Esophagus mucosa (tissue), 1 donor: ENCODE measurements at places on chromosomes 5 and 9.

GRCh38 chr5:116646611-116647289, 72.1 kb upstream of the SEMA6A start:
- peak; percentile 87 for ATAC-seq

DNA sequence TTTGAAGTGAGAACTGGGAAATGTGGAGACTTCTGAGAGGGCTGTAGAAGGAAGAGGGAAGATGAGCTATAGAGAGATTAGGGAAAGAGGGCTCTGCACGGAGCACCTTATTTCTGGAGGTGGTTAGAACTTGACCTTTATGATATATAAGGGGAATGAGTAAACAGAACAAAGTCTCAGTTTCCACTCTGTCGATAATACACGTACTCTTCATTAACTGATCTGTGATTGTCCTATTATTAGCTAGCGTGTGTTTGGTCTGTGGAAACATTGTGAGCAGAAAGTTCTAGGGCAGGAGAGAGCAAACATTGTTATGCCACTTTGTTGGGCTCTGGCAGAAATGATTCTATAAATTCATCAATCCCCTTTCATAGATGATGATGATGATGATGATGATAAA, 118.5 kb downstream of the UGCG start:
- no peak for ATAC-seq

DNA sequence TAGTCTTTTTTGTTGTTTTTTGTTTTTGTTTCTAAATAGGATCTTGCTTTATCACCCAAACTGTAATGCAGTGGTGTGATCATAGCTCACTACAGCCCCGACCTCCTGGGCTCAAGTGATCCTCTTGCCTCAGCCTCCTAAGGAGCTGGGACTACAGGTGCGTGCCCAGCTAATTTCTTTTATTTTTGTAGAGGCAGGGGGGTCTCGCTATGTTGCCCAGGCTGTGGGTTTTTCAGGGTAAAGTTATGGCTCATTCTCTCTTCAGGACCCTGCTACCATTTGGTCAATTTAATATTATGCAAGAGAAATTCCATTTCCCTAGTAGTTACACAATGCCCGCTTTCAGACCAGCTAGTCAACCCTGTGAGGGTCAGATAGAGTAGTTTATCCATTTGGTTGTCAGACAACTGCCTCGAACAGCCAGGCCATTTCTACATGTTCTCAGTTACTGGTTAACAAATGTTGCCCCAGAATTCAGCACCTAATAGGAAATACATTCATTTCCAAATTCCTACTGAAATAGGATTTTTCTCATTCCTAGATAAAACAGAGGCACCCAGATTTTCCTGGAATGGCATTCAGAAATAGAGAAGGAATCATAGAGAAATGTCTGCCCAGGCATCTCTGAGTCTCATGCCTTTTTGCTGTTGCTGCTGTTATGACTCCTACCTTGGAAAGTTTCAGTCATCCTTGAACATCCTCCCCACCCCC, 6.4 kb upstream of the GLIS3 start:
- no peak for ATAC-seq

DNA sequence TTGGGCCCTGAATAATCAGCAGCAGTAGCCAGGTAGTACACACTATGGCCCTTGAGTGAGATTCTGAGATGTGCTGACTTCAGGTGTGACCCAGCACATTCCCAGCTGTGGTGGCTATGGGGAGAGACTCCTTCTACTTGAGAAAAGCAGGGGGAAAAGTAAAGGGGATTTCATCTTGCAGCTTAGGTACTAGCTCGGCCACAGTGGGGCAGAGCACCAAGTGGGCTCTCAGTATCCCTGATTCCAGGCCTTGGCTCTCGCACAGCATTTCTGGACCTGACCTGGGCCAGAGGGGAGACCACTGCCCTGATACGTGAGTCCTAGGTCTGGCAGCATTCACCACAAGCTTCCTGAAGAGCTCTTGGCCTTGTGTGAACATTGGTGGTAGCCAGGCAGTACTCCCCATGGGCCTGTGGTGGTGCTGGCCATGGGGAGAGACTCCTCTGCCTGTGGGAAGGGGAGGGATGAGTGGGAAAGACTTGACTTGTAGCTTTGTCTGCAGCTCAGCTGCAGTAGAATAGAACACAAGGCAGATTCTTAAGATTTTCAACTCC, 27.6 kb downstream of the PTGS1 start:
- no peak for ATAC-seq

DNA sequence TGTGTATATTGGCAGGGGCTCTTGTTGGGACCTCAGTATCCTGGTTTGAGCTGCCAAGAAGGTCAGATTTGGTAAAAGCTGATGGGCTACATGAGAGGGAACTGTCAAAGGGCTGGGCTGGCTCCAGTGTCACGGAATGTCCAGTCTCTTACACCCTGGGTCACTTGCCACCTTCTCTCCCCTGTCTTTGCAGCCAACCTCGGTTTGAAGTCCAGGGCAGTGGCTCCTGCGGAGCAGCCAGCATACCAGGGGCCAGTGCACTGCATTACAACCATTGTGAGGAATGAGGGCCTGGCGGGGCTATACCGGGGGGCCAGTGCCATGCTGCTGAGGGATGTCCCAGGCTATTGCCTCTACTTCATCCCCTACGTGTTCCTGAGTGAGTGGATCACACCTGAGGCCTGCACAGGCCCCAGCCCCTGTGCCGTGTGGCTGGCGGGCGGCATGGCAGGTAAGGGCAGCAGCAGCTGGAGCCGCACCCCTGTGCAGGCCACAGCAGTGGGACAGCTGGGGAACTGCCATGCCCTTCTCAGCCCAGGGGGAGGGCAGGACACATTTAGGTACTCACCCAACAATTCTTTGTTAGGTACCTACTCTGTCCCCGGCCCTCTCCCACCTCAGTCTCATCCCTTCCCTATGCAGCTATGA, 24.2 kb downstream of the IL9 start:
- ATAC-seq, result peak; percentile 25

- peak; percentile 15 for ATAC-seq
Observed at GRCh38 chr9:21443849-21444625, 3.8 kb downstream of the IFNA1 start.

- no peak for ATAC-seq
Observed at GRCh38 chr9:9846557-9846956, 766.2 kb downstream of the PTPRD start.

GRCh38 chr5:124923131-124923530, 176.7 kb upstream of the ZNF608 start:
- peak; percentile 28 for ATAC-seq

DNA sequence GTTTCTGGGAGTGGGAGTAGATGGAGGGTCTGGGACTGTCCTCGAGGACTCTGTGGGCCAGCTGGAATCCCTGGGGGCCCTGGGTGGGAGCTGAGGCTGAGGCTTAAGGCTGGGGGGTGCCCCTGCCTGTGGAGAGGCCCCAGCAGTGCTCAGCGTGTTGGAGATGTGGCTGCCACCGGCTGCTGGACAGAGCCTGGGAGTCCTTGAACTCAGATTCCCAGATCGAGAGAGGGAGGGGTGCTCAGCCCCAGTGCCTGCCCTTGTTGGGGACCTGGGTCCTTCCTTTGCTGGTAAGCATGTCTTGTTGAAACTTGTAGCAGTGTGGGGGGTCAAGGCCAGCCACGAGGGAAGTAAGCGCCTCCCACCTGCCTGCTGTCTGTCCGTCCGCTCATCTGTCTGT, 10.7 kb downstream of the RXRA start:
- no peak for ATAC-seq

DNA sequence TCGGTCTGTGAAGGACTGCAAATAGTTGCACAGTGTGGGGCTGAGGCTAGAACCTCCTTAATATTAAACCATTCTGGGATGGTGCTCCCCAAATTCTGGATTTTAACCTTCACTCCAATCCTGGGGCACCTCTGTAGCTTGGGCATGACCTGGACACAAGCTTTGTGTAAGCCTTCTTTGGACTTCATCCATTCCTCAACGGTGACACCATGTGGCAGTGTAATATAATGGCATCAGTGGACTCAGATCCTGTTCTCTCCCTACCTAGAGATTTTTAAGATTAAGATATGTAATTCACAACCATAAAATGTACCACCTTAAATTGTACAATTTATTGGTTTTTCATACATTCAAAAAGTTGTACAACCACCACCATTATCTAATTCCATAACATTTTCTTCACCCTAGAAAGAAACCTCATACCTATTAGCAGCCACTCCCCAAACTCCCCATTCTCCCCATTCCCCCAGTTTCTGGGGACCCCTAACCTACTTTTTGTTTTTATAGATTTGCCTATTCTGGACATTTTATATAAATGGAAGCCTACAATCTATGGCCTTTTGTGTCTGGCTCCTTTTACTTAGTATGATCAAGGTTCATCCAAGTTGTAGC, 4.8 kb upstream of the PLGRKT start:
- no peak for ATAC-seq

- ATAC-seq, result no peak
Observed at GRCh38 chr5:54746346-54746745, 228.8 kb downstream of the SNX18 start.

GRCh38 chr5:73940801-73941200, 314.8 kb downstream of the ARHGEF28 start:
- no peak for ATAC-seq

- no peak for ATAC-seq
Observed at GRCh38 chr9:94568972-94569712, 14.3 kb downstream of the PCAT7 start.

DNA sequence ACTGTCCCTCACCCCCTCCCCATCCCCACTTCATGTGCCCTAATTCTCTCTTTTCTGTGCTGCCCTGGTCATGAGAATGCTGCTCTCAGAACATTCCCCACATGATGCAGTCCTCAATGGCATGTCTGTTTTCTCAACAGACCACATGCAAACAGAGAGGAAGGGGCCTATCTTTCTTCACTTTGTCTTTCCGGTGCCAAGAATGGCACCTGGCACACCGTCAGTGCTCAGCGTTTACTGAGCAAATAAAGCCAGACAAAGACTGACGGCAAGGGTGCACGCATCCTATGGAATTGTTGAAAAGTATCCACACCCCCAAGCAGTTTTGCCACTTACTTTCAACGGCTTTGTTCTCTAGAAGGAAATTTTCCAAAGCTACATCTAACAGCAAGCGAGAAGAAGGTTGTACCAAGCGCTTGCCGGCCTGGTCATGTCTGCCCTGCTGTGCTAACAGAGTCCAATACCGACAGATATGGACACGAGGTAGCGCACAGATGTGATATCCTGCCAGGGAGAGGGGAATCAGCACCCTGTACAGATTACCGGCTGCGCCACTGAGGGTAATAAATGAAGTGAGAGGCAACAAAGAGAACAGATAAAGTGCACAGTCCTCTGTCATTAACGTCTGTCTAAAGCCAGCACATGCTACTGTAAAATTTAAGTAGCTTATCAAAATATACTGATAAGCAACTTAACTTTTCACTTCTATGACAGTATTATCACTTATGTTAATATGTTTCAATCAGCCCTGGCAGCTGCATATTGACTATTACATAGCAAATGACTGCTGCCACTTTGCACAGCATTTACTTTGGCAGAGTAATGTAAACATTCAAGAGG, 251.7 kb downstream of the DENND1A start:
- ATAC-seq, result no peak

DNA sequence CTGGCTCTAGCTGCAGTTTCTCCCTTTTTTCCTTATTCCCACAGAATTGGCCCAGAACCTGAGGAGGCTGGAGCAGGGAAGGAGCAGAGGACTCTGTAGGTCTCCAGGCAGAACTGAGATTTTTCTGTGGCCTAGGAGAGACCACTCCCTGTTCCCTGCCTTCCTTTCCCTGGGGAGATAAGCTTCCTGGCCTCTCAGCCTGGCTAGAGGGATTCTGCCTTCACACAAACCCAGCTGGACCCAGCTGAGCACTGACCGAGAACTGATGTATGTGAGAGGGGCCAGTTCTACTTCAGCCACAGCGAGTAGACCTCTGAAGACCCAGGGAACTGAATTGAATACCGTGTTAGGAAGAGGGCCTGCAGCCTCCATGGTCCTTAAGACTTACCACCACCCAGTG, 48.0 kb downstream of the RUSC2 start:
- ATAC-seq, result peak; percentile 28

DNA sequence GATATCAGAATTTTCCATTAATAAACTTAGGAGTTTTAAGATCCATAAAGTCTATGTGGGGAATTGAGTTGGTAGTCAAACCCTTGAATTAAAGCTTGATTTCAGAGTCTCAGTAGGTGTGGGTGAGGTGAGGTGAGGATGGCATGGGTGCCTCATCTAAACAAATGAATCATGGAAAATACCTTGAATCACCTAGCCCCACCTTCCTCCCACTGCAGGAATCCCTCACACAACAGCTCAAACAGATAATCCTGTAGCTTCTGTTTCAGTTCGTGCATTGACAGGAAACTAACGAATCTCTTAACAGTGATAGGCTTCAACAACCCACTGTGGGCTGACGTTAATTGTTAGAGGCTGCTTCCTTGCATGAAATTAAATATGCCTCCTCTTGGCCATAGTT, 185.0 kb downstream of the SREK1 start:
- ATAC-seq, result peak; percentile 81

GRCh38 chr9:90189306-90189705, 453.3 kb downstream of the DIRAS2 start:
- ATAC-seq, result no peak

- no peak for ATAC-seq
Observed at GRCh38 chr9:115855458-115856133, 298.0 kb upstream of the PAPPA start.

DNA sequence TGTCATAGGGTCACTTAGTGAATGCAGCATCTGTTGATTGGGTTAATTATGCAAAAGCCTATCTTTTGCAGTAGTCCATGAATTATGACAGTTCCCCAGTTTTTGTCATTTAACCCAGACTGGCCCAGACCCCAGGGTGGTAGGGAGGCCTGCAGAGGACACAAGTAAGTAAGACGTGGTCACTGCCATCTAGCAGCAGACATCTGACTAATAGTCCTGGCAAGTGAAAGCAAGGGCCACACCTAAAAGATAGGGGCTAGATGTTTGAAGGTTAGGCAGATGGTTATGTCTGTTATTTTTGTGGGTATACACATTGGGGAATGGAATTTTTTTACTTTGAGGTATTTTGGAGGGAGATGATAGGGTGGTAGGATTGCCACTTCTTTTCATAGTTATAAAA, 48.0 kb downstream of the RAB14 start:
- no peak for ATAC-seq

DNA sequence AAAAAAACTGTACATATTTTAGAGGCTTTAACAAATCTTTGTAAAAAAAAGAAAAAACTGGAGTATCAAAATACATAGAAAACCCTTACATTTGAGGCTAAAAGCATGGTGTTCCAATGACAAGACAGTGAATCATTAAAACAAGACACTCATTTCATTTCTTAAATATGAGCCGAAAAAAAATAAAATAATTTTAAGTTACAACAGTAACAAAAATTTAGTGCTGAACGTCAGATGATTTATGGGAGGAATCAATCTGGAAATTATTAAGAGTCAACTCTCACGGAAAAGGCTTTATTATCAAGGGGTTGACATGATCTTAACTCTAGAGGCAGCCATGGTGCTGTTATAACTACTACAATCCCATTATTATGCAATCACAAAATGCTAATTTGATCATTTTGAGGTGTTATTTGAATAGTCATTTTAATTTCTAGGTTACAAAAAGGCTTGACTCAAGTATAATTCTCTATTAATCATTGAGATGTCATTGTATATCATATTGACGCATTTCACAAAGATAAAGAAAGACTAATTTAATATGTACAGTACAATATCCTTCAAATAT, 51.9 kb downstream of the MAPKAP1 start:
- ATAC-seq, result no peak

GRCh38 chr5:1298723-1299510, 4.0 kb upstream of the TERT start:
- no peak for ATAC-seq

GRCh38 chr5:142810743-142811290, 40.6 kb downstream of the ARHGAP26 start:
- no peak for ATAC-seq

- ATAC-seq, result no peak
Observed at GRCh38 chr9:124088476-124088837, 76.9 kb downstream of the LHX2 start.
